ENCODE measurements at places on chromosomes 2 and 18.

- DNase-seq: no peak
These were observed 69.5 kb downstream of the GPD2 start for GRCh38 chr2:156505696-156506095.

- DNase-seq: no peak
These were observed 137.0 kb downstream of the EN1 start for GRCh38 chr2:118710481-118710880.

DNA sequence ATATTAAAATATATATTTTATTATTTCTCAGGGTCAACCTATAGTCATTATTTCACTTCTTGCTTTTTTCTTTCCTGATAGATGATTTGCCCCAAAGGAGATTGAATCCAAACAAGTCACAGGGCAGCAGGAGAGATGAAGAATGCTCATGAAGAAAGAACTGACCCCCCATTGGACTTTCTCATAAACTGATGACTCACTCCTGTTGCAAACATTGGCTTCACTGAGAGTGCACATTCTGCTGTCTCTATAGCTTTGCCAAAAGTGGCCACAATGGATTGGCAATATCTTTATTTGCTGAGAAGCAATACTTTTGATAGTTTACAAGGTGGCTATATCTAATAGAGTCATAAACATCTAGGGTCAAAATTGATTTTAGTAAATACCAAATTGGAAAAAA is 55.9 kb upstream of the ZNF385B start:
- DNase-seq: no peak

DNA sequence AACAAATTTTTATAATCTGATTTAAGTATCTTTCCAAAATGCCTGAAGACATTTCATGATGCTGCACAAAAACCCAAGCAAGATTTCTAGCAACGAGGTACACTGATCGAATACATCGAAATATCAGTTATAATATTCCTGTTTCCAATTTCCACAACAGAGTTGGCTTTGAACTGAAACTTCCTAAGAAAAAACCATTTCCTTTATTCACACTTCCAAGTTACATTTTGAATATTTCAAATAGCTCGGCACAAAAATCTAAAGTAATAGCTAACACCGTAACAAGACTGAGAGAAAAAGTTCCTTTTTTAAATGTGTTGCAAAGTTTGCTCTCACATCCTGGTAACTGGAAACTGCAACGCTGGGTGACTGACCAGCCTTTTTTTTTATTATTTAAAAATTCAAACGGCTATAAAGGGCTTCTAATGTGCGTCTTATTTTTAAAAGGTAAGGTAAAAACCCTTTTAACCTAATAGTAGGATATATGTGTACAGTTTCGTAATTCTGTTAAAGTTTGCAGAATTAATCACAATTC is 1.7 kb downstream of the HNRNPLL start:
- no peak for DNase-seq

DNA sequence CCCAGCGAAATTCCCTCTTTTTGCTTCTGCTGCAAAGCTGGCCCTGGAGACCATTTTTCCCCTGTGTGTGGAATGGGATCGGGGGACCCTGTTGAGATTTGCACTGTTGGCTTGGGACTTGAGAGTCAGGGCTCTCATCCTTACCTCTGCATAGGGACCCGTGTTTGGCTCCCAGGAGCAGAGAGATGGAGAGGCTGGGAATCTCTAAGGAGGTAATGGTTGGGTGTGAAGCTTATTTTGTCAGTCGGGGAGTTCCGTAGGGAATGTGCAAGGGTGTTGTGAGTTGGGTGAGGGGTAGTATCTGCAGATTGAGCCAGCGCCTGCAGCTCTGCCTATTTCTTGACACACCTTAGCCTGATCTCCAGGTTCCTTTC is 4.5 kb downstream of the GATA6 start:
- no peak for DNase-seq

- DNase-seq: no peak
These were observed 21.1 kb downstream of the TET3 start for GRCh38 chr2:74005786-74006185.

GRCh38 chr2:167510071-167510759 is 621.9 kb downstream of the XIRP2 start:
- DNase-seq: no peak

- no peak for DNase-seq
These were observed 558.4 kb downstream of the SLC4A3 start for GRCh38 chr2:220185766-220186305.

DNA sequence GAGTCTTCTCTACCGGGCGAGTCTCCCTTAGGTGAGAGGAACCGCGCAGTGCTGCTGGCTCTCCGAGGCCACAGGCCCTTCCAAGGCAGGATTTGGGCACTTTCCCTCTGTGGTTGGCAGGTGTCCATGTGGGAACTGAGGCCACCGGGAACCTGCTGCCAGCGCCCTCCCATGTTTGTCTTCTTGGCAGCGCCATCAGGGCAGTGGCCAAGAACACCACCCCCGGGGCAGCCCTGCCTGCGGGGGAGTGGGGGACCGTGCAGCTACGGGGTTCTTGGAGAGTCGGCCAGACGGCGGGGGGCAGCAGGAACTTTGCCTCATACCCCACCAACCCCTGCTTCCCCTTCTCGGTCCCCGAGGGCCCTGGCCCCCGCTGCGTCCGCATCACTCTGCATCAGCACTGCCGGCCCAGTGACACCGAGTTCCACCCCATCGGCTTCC is 10.0 kb downstream of the CAPN10 start:
- no peak for DNase-seq

DNA sequence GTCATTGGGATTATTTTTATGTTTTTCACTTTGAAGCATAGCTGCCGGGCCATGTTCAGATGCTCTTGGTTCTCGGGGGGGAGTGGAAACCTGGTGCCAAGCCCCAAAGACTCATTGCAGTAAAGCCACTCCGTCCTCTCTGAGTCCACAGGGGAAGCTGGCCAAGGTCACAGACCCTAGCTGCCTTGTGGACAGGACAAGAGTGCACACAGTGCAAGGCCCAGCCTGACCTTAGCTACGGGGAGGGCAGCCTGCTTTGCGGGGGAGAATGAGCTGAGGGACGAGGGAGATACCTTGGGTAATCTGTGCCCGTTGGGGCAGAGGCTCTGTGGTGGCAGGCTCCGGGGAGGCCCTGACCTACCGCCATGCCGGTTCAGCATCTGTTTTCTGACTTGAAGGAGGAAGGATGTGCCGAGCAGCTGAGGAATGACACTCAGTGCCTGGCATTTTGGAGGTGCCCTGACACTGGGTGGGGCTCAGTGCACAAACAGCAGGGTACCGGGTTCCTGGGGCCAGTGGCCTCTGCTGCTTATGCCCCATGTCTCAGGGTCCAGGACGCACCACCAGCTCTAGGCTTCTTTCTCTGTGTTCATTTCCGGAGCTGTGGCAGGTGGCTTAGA is 87.2 kb downstream of the STPG4 start:
- DNase-seq: no peak

DNA sequence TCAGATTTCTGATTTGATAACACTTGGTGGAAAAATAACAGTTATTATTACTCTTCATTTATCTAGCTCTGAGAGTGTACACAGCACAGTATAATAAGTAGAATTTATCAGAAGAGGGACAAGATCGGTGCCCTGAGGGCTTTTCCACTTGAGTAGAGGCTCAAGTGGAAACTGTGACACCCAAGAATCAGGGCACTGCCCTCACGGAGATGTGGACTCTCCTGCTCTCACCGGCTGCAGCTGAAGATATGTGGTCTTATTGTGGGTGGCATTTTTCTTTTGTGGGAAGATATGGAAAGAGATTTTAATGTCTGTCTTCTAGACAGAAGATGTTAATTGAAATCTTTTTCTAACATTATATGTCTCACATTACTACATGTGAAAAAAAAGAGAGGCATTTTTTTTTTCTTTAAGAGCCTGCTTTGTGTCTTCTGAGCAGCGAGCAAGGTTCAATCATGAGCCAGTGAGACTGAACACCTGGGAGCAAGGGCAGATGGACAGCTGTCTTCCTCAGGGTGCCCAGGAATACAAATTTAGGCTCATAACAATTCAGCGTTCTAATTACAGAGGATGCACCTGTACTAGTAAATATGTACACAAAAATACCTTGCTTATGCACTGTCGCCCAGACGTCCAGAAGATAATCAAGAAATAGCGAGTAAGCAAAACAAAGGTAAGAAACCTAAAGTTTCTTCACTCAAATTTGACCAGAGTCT is 1098.2 kb upstream of the FANCL start:
- no peak for DNase-seq

GRCh38 chr2:207256476-207257207 is 90.9 kb upstream of the KLF7 start:
- DNase-seq: peak; percentile 23

GRCh38 chr2:238486123-238486848 is 59.6 kb downstream of the ASB1 start:
- DNase-seq: no peak

DNA sequence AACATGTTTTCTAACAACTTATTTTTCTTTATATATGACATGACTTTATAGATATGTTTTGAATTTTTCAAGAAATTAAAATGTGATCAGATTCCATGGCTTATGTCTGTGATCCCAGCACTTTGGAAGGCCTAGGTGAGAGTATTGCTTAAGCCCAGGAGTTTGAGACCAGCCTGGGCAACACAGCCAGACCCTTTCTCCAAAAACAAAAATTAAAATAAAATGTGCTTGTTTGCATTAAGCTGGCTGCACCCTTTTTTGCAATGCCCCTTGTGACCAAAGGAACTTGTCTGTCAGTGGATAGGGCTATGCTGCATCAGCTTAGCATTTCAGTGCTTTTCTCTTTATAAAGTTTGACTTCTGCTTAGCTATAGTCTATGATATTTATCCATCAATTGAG is 2.3 kb upstream of the INO80D start:
- no peak for DNase-seq

- peak; percentile 7 for DNase-seq
These were observed at the start of gene ADRA2B for GRCh38 chr2:96116424-96116878. Gene ADRA2B, minus strand, starts transcription at chr2:96116571. Its CDS starts 422 bp downstream, at chr2:96116149.

GRCh38 chr2:195561116-195561921 is 95.7 kb upstream of the SLC39A10 start:
- DNase-seq: peak; percentile 86

- DNase-seq: peak; percentile 17
These were observed 79.0 kb downstream of the HDAC4 start for GRCh38 chr2:239321596-239322415.

GRCh38 chr2:156472686-156473085 is 36.5 kb downstream of the GPD2 start:
- no peak for DNase-seq

DNA sequence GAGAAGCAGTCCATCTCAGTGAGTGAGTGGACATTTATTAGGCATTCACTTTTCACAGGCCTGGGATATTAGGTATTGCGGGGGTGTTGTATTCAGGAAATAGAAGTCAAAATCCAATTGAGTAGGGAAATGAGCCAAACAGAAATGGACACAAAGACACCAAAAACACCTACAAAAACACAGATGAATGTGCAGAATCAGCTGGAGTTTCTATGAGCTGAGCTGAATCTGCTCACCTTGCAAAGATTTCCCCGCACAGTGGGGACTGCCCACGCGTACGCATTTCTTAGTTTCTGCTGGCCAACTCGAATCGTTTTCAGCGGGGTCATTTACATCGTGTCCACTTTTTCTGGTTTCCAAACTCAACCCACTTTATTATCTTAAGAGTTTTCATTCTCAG is 160.0 kb downstream of the BCL2 start:
- no peak for DNase-seq

- peak; percentile 48 for DNase-seq
These were observed 23.9 kb upstream of the CCDC68 start for GRCh38 chr18:54983041-54983686.

GRCh38 chr2:37708146-37708545 is 36.7 kb upstream of the CDC42EP3 start:
- DNase-seq: peak; percentile 9

- no peak for DNase-seq
These were observed 29.4 kb downstream of the STAT1 start for GRCh38 chr2:190984595-190984994.

DNA sequence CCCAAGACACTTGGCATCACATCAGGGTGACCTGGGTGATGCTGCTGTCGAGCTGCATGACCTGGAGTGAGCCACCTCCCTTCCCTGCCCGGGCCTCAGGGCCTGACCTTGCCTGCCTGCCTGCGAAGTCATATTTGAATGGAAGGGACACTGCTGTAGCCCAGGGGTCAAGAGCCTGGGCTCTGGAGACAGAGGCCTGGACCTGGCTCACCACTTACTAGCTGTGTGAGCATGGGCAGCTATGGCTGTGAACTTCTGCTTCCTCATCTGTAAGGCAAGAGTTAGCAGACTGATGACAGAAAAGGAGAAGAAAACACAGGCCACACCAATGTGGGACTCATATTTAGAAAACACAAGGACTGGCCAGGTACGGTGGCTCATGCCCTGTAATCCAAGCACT is 118.7 kb downstream of the ZFP36L2 start:
- DNase-seq: peak; percentile 90

DNA sequence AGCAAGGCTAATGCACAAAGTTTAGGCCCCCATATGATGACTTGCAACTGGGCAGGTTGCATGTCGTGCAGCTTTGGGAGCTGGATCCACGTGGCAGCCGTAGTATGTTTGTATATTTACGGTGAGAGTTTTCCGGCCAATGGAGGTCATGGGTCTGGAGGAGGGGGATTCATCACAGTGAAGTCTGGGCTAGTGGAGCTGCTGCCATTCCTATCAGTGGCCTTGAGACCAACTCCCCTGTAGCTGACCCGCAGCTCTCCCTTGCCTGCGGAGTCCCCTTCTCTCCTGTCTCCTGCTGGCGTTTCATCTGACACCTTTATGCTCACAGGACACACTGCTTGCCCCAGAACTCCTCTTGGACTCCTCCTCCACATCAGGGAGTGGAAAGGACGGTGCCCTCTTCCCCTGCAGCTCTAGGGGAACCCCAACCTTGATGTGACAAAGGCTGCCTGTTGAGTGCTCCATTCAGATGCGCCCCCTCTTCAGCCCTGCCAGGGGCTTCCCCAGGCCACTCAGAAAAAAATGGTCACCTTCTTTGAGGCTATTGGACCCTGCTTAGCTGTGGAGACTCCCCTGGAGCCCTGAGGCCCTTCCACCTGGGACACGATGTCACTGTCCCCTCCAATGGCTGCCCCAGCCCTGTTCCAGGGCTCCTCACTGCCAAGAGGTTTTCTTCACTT is 121.7 kb downstream of the PXDN start:
- DNase-seq: no peak

- no peak for DNase-seq
These were observed 12.1 kb upstream of the TRAF3IP1 start for GRCh38 chr2:238308177-238308576.

DNA sequence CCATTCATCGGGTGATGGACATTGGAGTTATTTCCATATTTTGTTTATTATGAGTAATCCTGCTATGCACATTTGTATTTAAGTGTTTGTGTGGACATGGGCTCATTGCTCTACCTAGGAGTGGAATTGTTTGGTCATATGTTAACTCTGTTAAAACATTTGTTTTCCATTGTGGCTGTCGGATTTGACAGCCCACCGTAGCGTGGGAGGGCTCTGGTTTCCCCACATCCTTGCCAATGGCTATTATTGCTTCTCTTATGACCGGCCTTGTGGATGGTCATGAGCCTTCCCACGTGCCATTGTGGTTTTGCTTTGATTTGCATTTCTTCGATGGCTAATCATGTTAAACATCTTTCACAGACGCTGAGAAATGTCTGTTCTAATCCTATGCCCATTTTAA is 92.0 kb downstream of the ZNF236 start:
- no peak for DNase-seq

- no peak for DNase-seq
These were observed 161.3 kb upstream of the REG3A start for GRCh38 chr2:79320871-79321270.
